Glomerular endothelial cell (primary cell): ENCODE measurements at places on chromosomes 13 and 19.

- DNase-seq = no peak
Observed at GRCh38 chr13:78040205-78040830, 121.7 kb upstream of the EDNRB start.

GRCh38 chr13:42484386-42484785 is 89.6 kb upstream of the TNFSF11 start:
- DNase-seq = no peak

GRCh38 chr13:94622344-94622743 is 20.7 kb downstream of the GPR180 start:
- no peak for DNase-seq

- no peak for DNase-seq
Observed at GRCh38 chr19:50837300-50837699, 3.9 kb upstream of the KLK15 start.

- DNase-seq = no peak
Observed at GRCh38 chr13:44768775-44769581, 192.8 kb upstream of the TSC22D1 start.

DNA sequence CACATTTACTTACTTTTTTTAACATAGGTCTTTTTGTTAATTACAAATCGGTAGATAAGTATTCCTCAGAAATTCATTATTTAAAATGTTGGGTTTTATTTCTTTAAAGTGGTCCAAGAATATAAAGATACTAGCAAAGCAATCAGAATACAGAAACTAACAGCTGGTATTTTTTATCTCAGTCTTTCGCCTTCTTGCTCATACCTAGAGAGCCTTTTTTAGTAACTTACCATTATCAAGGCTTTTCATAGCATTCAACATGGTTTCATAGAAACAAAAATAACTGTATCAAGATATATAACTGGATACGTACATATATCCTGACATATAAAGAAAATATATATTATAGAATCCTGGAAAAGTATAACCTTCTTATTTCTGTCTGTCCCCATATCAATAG is 227.8 kb upstream of the MIR17HG start:
- no peak for DNase-seq

GRCh38 chr13:109684824-109685202 is 101.6 kb downstream of the IRS2 start:
- no peak for DNase-seq

DNA sequence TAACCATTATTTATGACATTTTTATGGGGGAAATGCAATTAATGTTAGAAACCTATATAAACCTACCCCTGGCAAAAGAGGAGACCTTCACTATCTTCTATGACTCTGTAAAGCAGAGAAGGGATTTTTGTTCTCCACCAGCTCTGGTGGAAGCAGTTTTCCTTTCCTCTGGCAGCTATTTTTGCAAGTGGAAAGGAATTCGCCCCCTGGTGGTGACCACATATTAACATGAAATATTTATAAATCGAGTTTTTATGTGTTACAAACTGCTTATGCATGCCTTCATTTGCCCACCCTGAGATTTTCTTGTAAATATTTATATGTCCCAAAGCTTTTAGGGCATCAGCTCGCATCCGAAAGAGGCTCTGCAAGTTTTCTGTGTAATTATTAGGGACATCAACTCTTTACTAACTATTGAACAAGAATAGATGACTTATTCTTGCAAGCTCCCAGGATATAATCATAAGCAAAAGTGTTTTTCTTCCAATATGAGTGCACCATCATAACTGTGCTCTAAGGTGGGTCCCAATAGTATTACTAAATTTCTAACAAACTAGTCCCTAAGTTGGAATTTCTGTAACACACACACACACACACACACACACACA is 62.4 kb downstream of the SERTM1 start:
- peak; percentile 51 for DNase-seq

DNA sequence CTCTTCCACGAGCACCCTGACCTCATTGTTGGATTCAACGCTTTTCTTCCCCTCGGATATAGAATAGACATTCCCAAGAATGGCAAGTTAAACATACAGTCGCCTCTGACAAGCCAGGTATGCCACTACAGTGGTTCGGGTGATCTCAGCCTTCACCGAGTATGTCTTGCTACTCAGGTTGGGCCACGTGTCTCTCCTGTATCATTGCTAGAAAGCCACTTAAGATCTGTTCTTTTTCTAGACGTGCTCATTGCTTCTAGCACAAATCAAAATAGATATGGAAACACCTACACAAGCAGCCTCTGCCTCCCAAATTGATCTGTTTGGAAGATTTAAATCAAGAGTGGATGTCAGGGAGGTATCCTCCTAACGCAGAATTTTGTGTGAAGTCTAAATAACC is 2.3 kb downstream of the SIN3B start:
- DNase-seq = no peak

GRCh38 chr13:34000955-34001354 is 183.0 kb downstream of the RFC3 start:
- DNase-seq = no peak

DNA sequence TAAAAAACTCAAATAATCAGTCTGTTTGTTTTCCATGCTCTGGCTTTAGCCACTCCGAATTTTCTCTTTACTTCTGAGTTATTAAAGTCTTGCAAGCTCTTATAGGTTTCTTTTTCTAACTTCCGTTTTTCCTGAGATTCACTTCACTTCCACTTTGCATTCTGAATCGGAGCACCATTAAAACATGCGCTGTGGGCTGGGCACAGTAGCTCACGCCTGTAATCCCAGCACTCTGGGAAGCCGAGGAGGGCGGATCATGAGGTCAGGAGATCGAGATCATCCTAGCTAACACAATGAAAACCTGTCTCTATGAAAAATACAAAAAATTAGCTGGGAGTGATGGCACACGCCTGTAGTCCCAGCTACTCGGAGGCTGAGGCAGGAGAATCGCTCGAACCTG is 357.9 kb downstream of the SLITRK6 start:
- DNase-seq = no peak

DNA sequence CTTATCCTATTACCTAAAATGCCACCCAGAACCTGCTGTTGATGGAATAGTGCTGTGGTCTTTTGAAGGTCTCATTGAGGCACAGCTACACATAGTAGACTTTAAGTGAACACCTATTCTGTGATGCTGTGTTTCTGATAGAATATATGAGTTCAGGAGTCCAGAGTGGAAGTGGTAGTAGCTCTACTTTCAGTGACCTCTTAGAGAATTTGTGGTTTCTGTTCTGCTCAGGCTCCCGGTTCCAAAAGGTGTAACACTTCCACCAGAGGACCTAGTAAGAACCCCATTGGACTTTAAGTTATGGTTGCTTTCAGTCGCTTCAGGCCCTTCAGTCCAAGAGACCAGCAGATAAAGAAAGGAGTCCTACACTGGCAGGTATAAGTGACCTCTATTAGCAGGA is 11.4 kb upstream of the MYCBP2 start:
- DNase-seq = no peak

- no peak for DNase-seq
Observed at GRCh38 chr13:46860722-46861121, 36.1 kb downstream of the HTR2A start.

DNA sequence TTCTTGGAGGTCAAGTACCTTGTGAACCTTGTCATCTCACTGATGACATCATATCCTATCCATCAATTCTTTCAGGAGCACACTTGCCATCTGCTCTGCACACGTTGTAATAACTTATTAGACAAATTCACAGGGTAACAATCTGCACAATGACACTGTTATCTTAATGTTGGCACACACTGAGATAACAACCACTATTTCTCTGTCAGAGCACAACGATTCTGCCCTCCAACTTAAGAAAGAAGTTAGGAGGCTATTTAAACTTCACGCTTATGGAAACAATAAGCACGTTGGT is 351.3 kb downstream of the DACH1 start:
- no peak for DNase-seq

GRCh38 chr13:60707878-60708277 is 310.9 kb downstream of the TDRD3 start:
- DNase-seq = no peak

GRCh38 chr19:28501976-28502375 is 711.0 kb downstream of the UQCRFS1 start:
- DNase-seq = no peak

- DNase-seq = no peak
Observed at GRCh38 chr13:43830497-43830881, 43.7 kb upstream of the ENOX1 start.

GRCh38 chr19:10044390-10044789 is 31.1 kb downstream of the RDH8 start:
- no peak for DNase-seq

DNA sequence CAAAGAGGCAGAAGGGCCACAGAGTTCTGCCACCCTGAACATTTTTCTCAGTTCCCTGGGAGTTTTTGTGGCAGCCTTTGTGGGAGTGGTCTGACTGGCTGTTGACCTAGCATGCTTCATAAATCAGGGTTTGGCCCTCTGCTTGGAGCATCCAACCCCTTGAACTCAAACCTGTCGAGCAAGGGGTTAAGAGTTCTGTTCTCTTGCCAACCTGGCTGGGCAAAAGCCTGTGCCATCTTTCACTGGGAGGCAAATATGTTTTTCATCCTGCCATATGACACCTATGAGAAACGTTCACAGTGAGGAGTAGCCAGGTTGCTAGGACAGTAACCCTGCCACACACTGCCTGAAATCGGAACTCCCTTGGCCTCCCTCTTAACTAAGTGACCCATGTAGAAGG is 7.7 kb upstream of the TEX26 start:
- DNase-seq = no peak

DNA sequence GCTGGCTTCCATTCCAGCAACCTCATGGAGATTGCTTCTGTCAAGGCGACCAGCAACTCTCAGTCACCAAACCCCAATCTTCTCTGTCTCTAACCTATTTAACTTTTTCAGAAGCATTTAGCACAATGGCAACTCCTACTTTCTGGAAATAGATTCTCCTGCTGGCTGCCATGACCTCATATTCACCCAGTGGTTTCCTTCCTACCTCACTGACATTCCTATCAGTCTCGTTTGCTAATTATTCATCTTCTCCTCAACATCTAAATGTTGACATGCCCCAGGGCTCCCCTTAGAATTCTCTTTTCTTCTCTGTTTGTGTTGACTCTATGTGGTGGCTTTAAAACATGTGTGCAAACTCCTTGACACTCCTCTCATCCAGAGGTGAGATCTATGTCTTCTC is 106.7 kb downstream of the OLFM4 start:
- no peak for DNase-seq

GRCh38 chr13:63910511-63910910 is 2494.9 kb upstream of the PCDH20 start:
- no peak for DNase-seq

GRCh38 chr19:13622766-13623715 is 116.8 kb upstream of the CACNA1A start:
- no peak for DNase-seq

GRCh38 chr13:79918620-79919019 is 422.3 kb downstream of the SPRY2 start:
- no peak for DNase-seq

- DNase-seq = no peak
Observed at GRCh38 chr13:49213997-49214916, 5.9 kb upstream of the MLNR start.

GRCh38 chr19:39481229-39481545 is 549 bp downstream of the TIMM50 start:
- no peak for DNase-seq

- no peak for DNase-seq
Observed at GRCh38 chr19:11781295-11782057, 14.7 kb downstream of the ZNF441 start.

GRCh38 chr13:106151056-106151699 is 384.3 kb downstream of the EFNB2 start:
- DNase-seq = no peak

- no peak for DNase-seq
Observed at GRCh38 chr19:16142032-16142580, 1.4 kb upstream of the HSH2D start.
